ENCODE measurements at places on chromosomes 12 and 14.

DNA sequence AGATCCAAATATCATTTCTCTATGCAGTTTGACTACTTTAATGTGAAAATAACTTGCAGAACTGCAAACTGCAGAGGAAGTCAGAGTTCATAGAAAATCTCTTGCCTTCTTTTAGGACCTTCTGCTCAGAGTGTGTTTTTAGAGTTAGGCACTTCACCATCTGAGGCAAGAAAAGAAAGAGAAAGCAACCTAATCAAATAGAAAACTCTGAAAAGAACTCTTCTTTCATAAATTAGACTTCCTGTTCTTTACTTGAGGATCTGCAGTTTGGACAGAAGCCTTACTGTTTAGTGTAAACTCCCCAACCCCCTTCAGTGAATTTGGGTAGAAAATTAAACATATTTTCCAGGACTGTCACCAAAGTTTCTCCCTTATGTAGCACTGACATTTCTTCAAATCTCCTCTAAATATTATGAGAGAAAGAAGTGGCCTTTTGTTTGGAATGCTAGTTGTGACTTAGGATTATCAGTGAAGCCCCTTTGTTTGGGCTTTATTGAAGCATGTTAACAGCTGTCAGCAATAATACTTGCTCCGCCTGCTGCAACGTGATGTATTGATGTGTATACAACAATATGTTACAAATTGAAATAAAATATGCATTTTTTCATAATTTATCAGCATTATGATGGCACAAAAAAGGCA, 99.5 kb downstream of the PDZRN4 start:
- no peak for DNase-seq

GRCh38 chr14:26867171-26867757, 269.4 kb upstream of the NOVA1 start:
- DNase-seq: no peak

DNA sequence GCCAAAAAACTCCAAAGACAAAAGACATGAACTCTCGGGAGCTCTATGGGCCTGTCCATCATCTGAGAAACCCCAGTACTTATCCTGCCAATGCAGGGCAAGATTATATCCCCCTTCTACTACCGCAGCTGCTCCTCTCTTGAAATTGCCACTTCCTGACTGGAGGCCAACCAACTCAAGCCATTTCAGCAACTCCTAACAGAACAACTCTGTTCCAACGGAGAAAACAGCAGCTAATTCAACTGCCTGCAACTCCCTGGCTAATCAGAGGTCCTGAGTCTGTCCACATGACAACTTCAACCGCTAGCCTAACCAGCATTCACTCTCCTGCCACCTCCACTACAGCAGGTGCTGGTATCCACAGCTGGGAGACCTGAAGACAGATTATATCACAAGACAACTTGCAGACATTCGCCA, 24.1 kb downstream of the CEP83 start:
- no peak for DNase-seq

- DNase-seq: no peak
Observed at GRCh38 chr14:77087631-77088030, 10.4 kb upstream of the CIPC start.

DNA sequence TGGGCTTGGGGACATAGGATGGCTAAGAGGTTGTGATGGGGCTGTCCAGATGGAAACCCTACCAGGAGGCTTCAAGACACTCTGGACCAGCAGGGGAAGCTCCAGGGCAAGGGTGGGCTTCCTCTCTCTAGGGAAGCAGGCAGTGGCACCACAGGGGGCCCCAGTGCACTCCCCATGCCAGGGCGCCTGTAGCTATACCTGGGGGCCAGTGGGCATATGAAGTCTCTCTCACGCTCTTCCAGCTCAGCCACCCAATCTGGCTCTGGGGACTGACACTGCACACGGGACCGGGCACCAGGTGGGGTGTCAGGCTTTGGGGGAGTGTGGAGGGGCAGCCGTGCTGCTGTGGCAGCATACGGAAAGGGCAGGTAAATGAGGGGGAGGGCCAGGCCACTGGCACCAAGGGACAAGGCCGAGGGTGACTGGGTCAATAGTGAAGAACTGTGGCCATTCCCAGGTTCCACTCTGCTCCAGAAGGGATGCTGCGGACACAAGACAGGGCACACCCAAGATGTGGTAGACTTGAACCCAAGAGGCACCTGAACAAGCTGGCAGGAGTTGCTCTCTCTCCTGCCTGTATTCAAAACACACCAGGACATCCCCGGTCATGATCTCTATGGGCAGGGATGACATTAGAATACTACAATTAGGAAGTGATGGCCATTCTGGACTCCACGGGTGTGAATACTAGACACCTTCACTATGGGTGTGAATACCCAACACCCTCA, 27.5 kb downstream of the RFLNA start:
- no peak for DNase-seq

DNA sequence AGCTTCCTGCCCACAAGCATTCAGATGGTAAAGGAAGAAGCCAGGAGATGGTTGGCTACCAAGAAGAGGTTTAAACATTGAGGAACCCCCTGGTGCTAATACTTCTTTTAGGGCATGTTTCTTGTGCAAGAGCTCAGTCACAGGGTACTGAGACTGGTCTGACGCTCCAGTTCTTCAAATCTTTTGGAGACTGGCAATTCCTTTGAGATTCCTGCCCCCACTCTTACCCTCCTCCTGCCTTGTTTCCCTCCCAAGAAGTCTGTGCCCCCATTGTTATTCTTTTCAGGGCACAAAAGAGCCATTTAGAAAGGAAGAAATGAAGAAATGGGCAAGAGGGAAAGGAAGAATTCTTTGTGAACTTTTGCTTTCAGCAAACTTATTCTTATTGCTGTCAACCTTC, 11.8 kb downstream of the A2ML1 start:
- no peak for DNase-seq

GRCh38 chr12:55688716-55689655, 18.7 kb downstream of the ITGA7 start:
- peak; percentile 53 for DNase-seq
